LoVo (cell line): ENCODE measurements at places on chromosomes 3 and 15.
A peak's percentile ranks its signal among the peaks of the same experiment; 100 is the strongest.

- DNase-seq: peak; percentile 37
Measured at GRCh38 chr15:63833021-63833696, 589 bp downstream of the HERC1 start.

DNA sequence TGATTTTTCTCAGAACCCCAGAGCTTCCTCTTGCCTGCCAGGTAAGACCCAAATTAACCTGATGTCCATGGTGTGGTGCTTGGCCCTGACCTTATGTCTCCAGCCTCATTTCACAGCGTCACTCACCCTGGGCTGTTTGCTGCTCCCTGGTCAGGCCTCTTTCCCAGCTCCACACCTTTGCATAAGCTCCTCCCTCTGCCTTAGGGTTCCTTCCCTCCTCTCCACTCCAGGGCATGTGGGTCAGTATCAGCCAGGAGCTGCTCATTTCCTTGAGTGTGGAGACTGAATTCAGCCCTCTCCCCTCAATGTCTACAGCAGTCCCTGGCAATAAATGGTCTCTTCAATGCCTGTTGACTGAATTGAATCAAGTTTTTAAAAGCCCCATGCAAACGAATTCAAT lies 75.6 kb upstream of the ANKRD34C start:
- no peak for DNase-seq

DNA sequence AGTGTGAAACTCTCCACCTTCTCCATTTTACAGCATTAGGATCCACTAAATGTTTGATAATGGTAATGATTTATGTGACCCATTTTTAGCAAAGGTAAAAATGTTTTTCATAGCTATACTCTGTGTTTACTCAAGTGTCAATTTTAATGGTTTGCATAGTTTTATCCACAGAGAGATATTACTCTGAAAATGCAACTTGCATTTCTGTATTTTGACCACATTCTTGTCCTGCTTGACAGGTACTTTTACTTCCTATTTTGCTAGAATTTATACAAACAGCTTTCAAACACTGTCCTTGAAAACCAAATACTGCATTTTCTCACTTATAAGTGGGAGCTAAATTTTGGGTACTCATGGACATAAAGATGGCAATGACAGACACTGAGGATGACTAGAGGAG lies 62.9 kb downstream of the SERPINI1 start:
- DNase-seq: no peak

GRCh38 chr15:25171111-25171811 lies 216.5 kb downstream of the SNRPN start:
- DNase-seq: no peak

GRCh38 chr3:30778933-30779332 lies 115.5 kb downstream of the GADL1 start:
- DNase-seq: no peak

DNA sequence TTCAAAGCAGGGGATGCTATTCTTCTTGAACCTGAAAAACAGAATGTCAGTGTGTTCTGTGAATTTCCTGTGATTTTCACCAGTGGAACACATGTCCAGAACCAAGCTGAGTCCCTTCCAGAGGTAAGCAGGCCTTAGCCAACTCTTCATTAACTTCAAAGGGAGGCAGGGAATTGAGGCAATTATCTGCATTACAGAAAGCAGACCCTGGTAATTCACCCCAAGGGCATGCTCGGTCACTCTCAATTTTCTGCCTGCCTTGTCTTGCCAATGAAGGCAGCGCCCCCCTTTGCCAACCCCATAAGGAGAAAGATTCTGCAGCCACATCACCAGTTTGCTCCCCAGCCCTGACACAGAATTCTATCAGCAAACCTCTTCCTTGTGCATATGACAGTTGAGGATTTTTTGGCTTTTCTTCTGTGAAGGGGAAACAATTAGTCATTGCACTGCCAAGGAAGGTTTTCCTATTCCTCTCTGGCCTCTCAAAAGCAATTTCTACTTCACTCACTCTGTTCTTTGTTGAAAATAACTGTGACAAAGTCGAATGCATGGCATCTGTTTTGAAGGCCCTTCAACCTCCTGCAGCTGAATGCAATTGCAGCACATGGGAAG lies 85.3 kb downstream of the HHLA2 start:
- DNase-seq: no peak

DNA sequence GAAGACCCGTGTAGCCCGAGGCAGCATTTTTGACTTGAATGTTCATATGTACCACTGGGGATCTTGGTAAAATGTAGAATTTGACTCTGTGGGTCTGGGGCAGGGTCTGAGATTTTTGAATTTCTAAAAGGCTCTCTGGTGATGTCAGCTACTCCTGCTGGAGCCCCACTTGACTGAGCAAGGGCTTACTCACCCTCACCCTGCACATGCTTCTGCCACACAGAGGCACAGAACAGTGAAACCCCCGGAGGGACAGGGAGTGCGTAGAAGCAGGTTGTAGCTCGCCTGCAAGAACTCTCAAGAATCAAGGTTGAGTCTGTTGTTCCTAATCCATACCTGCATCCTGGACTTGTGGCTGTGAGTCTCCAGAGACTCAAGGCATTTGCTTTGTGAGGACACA lies 41.1 kb downstream of the SLCO3A1 start:
- DNase-seq: no peak
